ENCODE measurements at places on chromosomes 3 and 15.

DNA sequence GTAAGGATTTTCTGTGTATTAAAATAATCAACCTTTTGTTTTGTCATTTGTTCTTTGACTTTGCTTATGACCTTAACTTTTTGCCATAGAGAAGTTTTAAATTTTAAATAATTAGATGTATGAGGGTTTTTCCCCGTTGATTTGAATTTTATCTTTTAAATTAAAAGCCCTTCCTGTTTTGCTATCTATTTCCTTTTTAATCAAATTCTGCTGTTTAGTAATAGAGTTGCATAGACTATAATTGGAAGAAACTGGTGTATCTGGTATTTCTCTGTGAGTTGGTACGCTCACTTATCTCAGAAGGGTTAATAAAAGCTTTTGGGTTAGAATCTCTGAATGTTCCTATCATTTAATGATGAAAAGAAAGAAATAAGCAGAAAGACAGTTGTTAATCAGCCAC lies 82.2 kb downstream of the LRRC3B start:
- no peak for DNase-seq

- no peak for DNase-seq
Measured at GRCh38 chr3:157231071-157231470, 71.1 kb upstream of the CCNL1 start.

- peak; percentile 73 for DNase-seq
Measured at GRCh38 chr15:38042707-38043445, 108.4 kb downstream of the TMCO5A start.

GRCh38 chr15:30999729-31000128 lies 8.3 kb upstream of the MTMR10 start:
- no peak for DNase-seq

GRCh38 chr3:192212335-192212734 lies 515.0 kb downstream of the FGF12 start:
- no peak for DNase-seq

GRCh38 chr15:83107841-83108181 lies 366 bp downstream of the TM6SF1 start:
- no peak for DNase-seq

GRCh38 chr3:17384567-17385296 lies 357.7 kb downstream of the TBC1D5 start:
- no peak for DNase-seq

DNA sequence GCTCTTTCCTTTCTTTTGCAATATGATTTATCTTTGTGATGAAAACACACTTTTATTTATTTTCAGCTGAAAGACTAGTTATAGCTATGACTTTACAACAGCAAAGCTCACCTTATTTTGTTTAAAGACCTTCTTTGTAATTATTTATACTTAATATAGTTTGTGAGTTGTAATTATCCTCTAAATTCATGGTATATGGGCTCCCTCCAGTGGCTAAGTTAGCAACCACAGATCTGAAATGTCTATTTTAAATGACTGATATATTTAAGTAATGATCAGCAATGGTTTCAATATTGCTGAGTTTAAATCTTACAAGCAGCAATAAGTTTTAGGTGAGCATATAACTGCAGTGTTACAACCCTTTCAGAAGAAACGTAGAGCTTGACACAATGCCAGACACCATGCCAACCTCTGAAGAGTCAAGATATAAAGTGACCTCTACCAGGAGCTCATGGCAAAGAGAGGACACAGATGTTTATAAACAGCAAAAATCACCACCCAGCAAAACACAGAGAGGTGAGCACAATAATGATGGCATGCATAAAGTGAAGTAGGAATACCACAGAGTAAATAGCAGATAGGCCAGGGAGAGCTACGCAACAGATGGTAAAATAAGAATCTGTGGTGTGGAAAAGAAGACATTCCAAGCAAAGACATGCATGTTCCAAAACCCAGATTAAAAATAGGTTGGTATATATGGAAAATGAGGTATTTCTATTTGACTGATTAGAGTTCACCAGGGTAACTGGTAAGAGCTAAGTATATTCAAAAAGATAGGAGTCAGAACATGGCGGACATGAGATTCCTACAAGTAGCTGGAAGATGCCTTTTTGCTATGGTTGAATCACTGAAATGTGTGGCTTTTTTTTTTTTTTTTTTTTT lies 143.7 kb upstream of the ZNF385D start:
- DNase-seq: peak; percentile 34

DNA sequence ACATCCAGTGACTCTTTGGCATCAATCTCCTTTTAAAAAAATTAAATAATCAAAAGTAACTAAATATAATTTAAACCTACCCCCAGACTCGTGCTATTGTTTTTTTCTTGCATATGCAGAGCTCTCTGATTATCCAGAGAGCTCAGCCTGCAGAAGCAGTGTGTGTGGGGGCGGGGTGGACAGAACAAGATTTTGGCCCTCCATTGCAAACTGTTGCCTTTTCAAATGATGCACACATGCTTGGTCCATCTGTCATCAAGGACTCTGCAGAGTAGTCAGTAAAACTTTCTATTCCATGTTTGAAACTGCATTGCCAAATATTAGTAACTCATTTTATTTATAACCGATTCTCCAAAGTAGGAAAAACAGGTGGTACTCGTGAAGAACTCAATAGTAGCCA lies 28.6 kb upstream of the STXBP5L start:
- DNase-seq: no peak

DNA sequence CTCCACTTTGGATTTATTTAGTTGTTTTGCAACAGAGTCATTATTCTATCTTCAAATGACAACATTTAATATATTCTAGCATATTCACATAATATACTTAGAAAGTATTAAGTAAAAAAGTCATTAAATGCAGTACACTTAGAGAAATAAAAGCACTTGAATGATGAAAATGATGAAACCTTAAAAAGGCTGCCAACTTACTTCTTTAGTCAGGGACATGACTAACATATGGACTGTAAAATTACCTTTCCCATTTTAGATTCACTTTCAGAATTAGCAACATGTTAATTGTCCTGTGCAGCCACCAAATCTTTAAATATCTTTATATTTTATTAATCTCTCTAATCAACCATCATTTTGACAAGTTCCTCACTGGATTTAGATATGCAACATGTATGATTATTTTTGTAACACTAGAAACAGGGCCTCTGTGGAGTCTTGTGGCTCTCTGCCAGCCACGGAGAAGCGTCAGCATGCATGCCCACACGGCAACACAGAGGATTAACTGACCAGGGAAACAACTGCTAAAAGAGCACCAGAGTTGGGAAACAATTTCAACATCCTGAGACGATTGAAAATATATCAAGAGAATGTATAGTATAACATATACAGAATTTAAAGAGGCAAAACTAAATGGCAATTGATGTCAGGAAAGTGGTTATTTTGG lies 95.7 kb downstream of the ANO10 start:
- no peak for DNase-seq

DNA sequence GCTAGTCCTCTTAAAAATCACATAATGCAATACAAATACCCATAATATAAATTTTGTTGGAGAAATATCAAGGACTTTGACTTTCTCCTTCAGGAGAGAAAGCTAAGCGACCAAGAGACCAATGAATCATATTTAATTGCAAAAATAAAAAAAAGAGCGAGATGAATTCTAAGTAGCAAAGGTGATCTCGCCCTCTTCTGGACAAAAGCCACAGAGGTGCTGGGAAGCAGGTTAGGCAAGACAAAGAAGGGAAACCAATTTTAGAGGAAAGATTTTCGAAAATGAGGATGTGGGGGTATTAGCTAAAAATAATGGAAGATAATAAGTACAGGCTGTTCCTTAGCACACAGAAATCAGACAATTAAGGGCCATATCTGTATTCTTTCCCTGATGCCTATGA lies 111.4 kb upstream of the PLAAT1 start:
- DNase-seq: no peak

DNA sequence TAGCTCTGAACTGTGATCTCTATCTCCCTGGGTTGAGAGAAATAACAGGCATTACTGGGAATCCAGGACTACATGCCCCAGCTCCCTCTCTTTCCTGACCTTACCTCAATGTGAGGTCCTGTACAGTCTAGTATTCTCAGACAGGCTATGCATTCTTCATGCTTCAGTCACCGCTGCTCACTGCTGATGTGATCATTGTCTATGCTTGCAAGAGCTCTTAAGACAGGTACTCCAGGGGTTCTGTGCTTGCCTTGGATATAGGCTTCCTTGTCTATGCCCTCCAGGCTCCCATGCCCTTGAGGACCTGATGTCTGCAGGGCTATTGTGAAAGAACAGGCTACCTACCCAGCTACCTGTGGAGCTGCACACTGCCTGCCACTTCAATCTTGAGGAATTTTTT lies 183.6 kb downstream of the MBNL1 start:
- DNase-seq: no peak

- DNase-seq: no peak
Measured at GRCh38 chr3:46183330-46183729, 24.8 kb downstream of the CCR1 start.

GRCh38 chr15:29518442-29518841 lies 248.8 kb upstream of the NSMCE3 start:
- DNase-seq: no peak

DNA sequence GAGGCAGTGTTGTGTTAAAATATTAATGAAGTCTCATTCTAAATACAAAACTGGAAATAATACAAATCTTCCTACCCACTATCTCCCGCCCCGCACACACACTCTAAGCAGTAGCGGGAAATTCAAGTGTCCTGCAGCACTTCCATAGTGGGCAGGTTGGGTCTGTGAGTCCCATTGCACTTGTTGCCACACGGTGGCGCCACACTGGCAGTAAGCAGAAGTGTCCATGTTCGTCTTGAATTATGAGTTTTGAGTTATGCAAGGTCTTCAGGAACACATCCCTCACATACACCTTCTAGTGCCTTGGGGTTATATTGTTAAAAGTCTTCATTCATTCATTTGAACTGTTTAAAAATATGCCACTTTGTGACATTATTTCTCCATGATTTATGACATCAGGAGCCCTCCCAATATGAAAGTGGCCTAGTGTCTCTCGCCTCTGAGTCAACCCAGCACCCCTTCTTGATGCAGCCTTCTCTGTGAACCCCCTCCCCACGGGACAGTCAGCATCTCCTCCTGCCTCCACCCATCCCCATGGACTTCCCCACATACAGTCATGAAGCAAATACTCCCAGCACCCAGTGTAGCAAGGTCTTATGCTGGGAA lies 17.6 kb upstream of the CCDC174 start:
- no peak for DNase-seq

DNA sequence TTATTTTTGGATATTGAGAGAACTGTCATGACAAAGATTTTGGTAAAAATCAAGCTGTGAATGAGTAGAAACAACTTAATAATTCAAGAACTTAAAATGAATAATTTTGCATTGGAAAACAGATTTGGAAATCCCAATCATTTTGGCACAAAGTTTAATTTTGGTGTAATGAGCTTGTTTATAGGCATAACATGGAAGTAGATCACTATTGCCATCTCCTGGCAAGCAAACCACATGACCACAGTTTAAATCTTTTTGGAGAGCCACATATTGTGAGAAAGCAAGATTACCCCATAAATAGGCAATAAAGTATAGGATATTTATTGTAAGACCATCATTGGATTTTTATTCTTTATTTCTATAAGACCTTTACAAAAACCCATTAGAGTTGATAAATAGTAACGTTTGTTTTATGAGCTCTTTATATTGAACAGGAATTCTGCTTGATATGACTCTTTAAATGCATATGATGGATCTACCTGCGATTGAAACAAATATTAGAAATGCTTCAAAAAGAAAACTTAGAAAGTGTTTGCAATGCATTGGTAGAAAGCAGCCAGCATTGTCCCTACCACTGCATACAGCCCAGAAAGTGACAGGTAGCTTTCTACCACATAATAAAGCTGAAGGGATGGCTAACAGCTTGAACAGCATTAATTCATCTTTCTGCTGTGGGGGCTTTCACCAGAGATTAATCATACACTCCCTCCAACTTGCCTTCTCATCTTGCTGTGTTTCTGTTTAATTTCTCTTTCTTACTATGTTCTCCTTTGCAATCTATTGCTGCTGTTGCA lies 766.8 kb downstream of the TBL1XR1 start:
- peak; percentile 75 for DNase-seq

- no peak for DNase-seq
Measured at GRCh38 chr3:122497425-122497824, 17.3 kb downstream of the KPNA1 start.

GRCh38 chr3:185995352-185995751 lies 57.5 kb upstream of the TRA2B start:
- no peak for DNase-seq

GRCh38 chr3:177787279-177788041 lies 590.2 kb upstream of the TBL1XR1 start:
- no peak for DNase-seq

GRCh38 chr15:69526081-69527061 lies 73.8 kb downstream of the RPLP1 start:
- no peak for DNase-seq

DNA sequence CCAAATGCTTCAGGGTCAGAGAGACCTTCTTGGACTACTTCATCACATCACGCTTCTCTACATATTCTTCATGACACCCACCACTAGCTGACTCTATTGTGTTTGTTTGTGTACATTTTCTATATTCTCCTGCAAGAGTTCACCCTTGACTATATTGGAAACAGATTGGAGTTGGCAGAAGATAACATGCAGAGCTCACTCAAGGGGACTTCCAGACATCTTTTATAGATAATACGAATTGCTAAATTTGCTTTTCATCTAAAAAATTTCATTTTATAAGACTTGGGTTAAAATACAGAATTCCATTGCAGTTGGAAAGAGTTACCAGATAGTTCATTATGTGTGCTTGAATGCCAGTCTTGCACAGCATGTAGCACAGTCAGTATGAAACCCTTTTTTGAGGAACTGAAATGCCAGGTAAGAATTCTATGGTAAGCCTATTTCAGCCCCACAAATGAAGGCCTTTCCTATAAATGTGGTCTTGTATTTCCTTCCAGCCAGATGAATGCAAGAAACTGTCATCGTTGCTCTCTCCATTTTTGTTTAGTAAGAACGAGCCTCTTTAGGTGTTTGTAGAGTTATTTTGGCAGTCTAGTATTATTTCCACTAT lies 177.6 kb downstream of the GHSR start:
- no peak for DNase-seq

- DNase-seq: no peak
Measured at GRCh38 chr15:100881573-100882336, 2.1 kb downstream of the ALDH1A3 start.

DNA sequence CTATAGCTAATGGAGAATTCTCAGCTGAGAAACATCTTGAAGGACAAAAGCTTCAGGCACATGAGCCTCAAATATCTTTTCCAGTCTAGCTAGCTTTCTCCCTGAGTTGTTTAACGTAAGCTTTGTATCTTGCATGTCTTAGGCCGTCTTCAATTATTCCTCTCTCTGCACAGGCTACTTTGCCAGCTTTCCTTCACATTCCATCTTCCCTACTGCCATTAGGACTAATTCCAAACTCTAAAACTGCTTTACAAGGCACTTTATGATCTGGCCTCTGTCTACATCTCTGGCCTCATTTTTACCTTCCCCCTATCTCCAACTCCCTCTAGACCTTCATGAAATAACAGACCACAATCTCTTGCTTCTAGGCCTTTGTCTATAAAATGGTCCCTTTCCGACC lies 171.4 kb downstream of the GREM1 start:
- DNase-seq: no peak

GRCh38 chr3:106491796-106492195 lies 623.0 kb upstream of the CBLB start:
- DNase-seq: no peak
